ENCODE measurements at places on chromosomes 2 and 18. TPM values are rescaled to one million over a fixed set of nuclear protein-coding genes. Genes with fewer than 3 reads are reported as not detected.

DNA sequence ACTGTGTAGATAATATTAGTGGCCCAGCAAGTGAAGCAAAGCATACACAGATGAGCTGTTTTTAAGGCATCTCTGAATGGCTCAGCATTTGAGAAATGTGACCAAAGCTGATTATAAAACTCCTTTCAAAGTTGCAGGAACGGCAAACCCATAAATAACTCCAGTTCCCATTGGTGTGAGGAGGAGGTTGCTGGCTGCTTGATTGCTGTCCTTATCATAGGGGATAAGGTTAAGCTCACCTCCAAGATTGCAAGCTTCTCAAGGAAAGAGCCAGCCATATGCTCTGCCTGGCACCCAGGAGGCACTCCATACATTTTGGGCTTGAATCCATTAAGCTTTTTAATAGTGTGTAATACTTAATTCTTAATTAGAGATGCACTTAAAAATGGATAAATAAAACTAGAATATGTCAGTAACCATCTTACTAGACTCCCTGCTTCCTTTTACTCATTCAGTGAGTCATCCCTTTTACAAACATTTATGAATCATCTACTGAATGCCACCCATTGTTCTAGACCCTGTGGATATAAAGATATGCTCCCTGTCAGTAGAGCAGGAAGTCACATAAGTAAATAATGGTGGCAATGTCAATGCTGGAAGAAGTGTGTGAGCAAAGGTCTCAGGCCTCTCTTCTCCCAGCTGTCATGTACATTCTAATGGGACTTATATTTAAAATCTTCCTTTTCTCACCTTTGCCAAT is 99.3 kb downstream of the SPATS2L start:
- DNase-seq, result no peak
- no peak overlapping the region for H3K4me3 ChIP-seq
- peaks cover 13% of the 10 kb centered on the region for H3K4me1 ChIP-seq
- no peaks in the 10 kb centered on the region for H3K27me3 ChIP-seq

DNA sequence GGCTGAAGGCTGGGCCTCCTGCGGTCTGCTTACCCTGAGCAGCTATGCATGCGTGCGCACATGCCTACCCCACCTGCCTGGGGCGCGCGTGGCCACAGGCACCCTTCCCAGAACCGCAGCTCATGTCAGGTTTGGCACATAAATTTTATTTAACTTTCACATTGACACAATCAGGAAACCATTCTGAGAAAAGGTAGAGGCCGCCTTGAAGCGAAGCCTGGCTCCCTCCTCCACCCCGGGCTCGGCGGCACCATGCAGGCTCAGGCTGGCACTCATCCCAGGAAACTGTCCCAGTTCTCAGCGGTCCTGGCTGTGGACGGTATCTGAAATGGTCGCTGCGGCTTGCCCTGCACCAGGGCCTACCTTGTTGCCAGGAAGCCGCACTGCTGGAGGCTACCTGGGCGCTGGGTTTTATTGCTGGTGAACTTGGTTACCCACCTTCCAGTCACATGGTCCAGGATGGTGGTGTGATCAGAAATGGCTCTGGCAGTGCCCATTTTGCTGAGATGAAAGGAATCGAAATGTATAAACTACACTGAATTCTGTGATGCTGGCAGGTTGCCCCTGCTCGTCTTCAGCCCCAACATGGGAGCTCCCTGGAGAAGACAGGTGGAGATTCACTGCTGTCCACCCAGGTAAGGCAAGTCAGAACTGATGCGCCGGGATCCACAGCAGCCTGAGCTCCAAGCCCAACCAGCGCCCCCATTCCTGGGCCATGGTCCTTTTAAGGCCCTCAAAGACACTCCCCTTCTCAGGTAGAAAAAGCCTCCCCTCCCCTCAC is 25.5 kb downstream of the CHST10 start:
- no peak for DNase-seq
- peaks cover 4% of the 10 kb centered on the region for H3K36me3 ChIP-seq
- H3K4me1 ChIP-seq, result peaks cover 6% of the 10 kb centered on the region
- no peak overlapping the region for H3K27ac ChIP-seq
- H3K27me3 ChIP-seq, result no peaks in the 10 kb centered on the region

GRCh38 chr2:9574331-9574730 is 18.7 kb upstream of the ADAM17 start:
- no peak overlapping the region for H3K4me3 ChIP-seq
- no peaks in the 10 kb centered on the region for H3K4me1 ChIP-seq
- H3K27me3 ChIP-seq, result no peaks in the 10 kb centered on the region
- no peak for DNase-seq
- peak overlapping the region; percentile 78 for H3K27ac ChIP-seq

GRCh38 chr2:236169151-236169721 is 1.1 kb upstream of the GBX2 start:
- DNase-seq, result no peak
- no peak overlapping the region for H3K27ac ChIP-seq
- H3K4me3 ChIP-seq, result no peak overlapping the region
- H3K4me1 ChIP-seq, result peaks cover 26% of the 10 kb centered on the region
- no peaks in the 10 kb centered on the region for H3K36me3 ChIP-seq
- peaks cover 79% of the 10 kb centered on the region for H3K27me3 ChIP-seq

DNA sequence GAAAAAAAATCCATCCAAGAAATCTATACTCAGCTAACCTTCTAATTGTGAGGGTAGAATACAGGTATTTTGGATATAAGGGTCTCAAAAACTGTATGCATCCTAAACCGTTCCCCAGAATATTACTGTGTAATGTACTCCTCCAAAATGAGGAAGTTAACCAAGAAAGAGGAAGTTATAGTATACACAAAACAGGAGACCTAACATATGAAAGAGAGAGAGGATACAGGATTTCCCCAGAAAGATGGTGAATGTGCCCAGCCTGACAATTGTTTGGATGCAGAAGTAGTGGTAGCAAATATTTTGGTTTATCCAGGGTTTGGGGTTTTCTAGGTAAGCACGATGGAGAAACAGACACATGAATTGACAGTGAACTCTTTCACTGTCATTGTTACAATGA is 50.6 kb downstream of the GALNT3 start:
- no peak for DNase-seq
- peaks cover 15% of the 10 kb centered on the region for H3K4me1 ChIP-seq
- no peaks in the 10 kb centered on the region for H3K36me3 ChIP-seq
- H3K27ac ChIP-seq, result no peak overlapping the region

DNA sequence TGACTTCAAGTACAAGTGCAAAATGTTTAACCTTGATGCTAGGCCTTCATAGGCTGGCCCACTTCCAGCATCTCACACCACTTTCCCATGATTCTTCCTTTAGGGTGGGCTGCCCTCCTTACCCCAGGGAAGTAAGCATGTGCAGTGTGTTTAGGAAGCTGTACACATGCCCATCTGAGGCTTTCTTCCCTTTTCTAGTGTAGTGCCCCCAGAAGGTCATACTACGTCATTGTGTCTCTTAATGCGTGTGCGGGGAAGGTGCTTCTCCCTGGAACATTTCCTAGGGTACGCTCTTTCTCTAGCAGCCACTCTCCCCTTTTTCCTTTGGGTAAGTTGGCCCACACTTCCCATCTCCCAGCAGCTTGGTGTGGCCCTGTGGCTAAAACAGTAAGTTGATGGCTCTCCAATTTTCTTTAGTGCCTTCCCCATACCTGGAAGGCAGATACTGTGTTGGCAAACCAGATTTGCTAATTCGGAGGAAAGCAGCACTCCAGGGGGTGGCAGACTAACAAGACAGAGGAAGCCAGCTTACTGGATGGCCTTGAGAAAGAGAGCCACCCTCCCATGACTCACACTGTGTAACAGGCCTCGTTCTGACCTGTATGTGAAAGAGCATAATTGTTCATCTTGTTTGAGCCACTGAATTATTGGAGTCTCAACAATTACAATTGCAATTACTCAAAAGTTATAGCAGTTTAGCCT is 1.1 kb upstream of the SULT6B1 start:
- H3K4me1 ChIP-seq, result no peaks in the 10 kb centered on the region
- DNase-seq, result no peak
- H3K27ac ChIP-seq, result no peak overlapping the region
- no peaks in the 10 kb centered on the region for H3K36me3 ChIP-seq
- no peaks in the 10 kb centered on the region for H3K27me3 ChIP-seq
- H3K4me3 ChIP-seq, result no peak overlapping the region

DNA sequence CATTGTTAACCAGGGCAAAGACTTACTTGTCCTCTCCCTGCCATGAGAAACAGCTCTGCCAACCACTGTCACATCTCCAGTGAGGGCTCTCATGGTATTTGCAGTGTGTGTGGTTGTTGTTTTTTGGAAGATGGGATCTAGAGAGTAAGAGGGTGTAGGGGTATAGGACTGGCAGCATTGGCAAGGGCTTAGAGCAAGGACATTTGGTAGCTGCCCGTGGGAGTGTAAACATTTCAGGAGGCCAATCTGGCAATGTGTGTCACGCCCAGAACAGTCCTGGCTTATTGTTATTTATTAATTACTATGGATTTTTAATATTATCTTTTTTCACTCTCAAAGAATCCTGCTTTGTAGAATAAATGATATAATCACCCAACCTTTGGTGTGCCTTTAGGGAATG is 90.5 kb downstream of the TMEM17 start:
- peaks cover 9% of the 10 kb centered on the region for H3K4me1 ChIP-seq
- no peaks in the 10 kb centered on the region for H3K27me3 ChIP-seq
- H3K36me3 ChIP-seq, result no peaks in the 10 kb centered on the region
- no peak for DNase-seq
- H3K27ac ChIP-seq, result no peak overlapping the region
- H3K4me3 ChIP-seq, result no peak overlapping the region

- no peak overlapping the region for H3K27ac ChIP-seq
- H3K4me3 ChIP-seq, result no peak overlapping the region
- peaks cover 9% of the 10 kb centered on the region for H3K4me1 ChIP-seq
These were observed 59.9 kb upstream of the SNTG2 start for GRCh38 chr2:890791-891190.

DNA sequence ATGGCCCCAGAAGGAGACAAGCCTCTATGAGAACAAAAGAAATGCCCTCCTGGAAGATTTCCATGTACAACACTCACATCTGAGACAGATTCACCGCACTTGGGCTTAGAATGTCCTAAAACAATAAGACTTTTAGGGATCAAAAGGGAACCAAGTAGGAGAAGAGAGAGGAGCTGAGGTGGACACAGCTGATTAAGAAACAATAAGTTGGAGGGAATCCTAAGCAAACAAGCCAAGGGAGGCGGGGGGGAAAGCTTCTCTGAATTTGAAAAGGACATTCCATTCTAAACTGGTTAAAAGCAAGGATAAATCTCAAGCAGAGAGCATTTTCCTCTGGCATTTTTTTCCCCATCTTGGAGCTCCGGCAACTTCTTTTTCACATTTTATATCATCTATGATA is 9.9 kb downstream of the ACVR1 start:
- peak overlapping the region; percentile 21 for H3K27ac ChIP-seq
- H3K4me3 ChIP-seq, result no peak overlapping the region
- peaks cover 32% of the 10 kb centered on the region for H3K4me1 ChIP-seq
- no peaks in the 10 kb centered on the region for H3K36me3 ChIP-seq
- DNase-seq, result peak; percentile 54
- no peaks in the 10 kb centered on the region for H3K27me3 ChIP-seq

Gene OR6B2
- not detected for total RNA-seq

Gene TNFRSF11A
- 11.6 TPM for total RNA-seq

Gene PEX13
- 51.5 TPM for total RNA-seq

Gene AGXT
- not detected for total RNA-seq

Gene CACNB4
- 3.1 TPM for total RNA-seq

All from thyroid gland (tissue), 4 donors.